ENCODE measurements at places on chromosomes 13 and 19. TPM values are rescaled to one million over a fixed set of nuclear protein-coding genes. Genes with fewer than 3 reads are reported as not detected.

The RYR1 gene
- total RNA-seq = 5.5 TPM

The RXFP2 gene
- total RNA-seq = not detected

The RFPL4A gene
- total RNA-seq = 0.35 TPM

The PCDH9 gene
- 6.9 TPM for total RNA-seq

The TNPO2 gene
- 34.2 TPM for total RNA-seq

The CDC42EP5 gene
- total RNA-seq = not detected

The ZNF134 gene
- 9.1 TPM for total RNA-seq

The NANOS3 gene
- 2.0 TPM for total RNA-seq

The KIR2DL3 gene
- not detected for total RNA-seq

The CERS4 gene
- 2.7 TPM for total RNA-seq

The AKAP8L gene
- 40.3 TPM for total RNA-seq

The ZNF571 gene
- 1.6 TPM for total RNA-seq

The GSX1 gene
- not detected for total RNA-seq

The GRK1 gene
- 0.04 TPM for total RNA-seq

The PAK4 gene
- total RNA-seq = 115 TPM

The ZNF225 gene
- 2.7 TPM for total RNA-seq

The WIZ gene
- 23.6 TPM for total RNA-seq

The KANK2 gene
- 39.2 TPM for total RNA-seq

The ZNF468 gene
- total RNA-seq = 0.50 TPM

The DMKN gene
- 32.5 TPM for total RNA-seq

The RFXAP gene
- 0.95 TPM for total RNA-seq

The FAM124A gene
- 2.0 TPM for total RNA-seq

The PABPC3 gene
- 0.15 TPM for total RNA-seq

The OR7C1 gene
- total RNA-seq = not detected

The SMIM44 gene
- total RNA-seq = not detected

The FFAR1 gene
- not detected for total RNA-seq

The PKN1 gene
- 78.2 TPM for total RNA-seq

The ZNF709 gene
- total RNA-seq = not detected

The DIRAS1 gene
- 3.7 TPM for total RNA-seq

The ZNF575 gene
- 1.5 TPM for total RNA-seq

The NLRP4 gene
- not detected for total RNA-seq

The DCT gene
- not detected for total RNA-seq

The LYPD5 gene
- 0.20 TPM for total RNA-seq

The STK11 gene
- 35.9 TPM for total RNA-seq

The FBN3 gene
- total RNA-seq = not detected

The KCNJ14 gene
- 1.1 TPM for total RNA-seq

The PSG3 gene
- total RNA-seq = 0.07 TPM

The WDR62 gene
- 19.3 TPM for total RNA-seq

The FCAR gene
- total RNA-seq = not detected

The WDR87 gene
- not detected for total RNA-seq

The KLHL1 gene
- not detected for total RNA-seq

The ZNF583 gene
- total RNA-seq = 2.8 TPM

The PEAK3 gene
- 0.08 TPM for total RNA-seq

The CABP5 gene
- total RNA-seq = not detected

The CALR3 gene
- total RNA-seq = not detected

The RNF113B gene
- total RNA-seq = not detected

The SLITRK6 gene
- total RNA-seq = 0.10 TPM

The ZNF829 gene
- total RNA-seq = 0.44 TPM

The MEF2B gene
- 1.4 TPM for total RNA-seq

The PSG5 gene
- 0.35 TPM for total RNA-seq

The ACP7 gene
- total RNA-seq = 0.05 TPM

The RFPL4AL1 gene
- not detected for total RNA-seq

The GAPDHS gene
- total RNA-seq = not detected

All from A549 treated with Mapracorat at 1 μM for 4 hours (cell line).